Cerebellum (tissue), 4 donors: ENCODE measurements at places on chromosomes 4 and X.

DNA sequence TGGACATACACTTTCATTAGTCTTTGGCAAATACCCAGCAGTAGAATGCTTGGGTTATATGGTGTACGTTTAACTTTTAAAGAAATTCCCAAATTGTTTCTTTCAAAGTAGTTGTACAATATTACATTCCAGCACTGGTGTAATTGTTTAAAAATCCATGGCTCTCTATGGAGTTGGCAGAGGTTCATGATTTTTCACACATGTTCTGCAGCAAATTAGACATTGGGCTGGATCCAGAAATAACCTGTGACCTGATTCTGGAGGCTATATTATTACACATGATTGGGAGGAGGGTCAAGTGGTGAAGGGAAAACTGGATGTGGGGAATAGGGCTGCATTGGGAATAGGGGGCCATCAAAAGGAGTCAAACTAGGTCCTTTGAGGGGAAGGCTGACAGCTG lies 41.9 kb downstream of the MAMLD1 start:
- no peak for DNase-seq

GRCh38 chr4:111707491-111707890 lies 437.8 kb upstream of the FAM241A start:
- no peak for DNase-seq

DNA sequence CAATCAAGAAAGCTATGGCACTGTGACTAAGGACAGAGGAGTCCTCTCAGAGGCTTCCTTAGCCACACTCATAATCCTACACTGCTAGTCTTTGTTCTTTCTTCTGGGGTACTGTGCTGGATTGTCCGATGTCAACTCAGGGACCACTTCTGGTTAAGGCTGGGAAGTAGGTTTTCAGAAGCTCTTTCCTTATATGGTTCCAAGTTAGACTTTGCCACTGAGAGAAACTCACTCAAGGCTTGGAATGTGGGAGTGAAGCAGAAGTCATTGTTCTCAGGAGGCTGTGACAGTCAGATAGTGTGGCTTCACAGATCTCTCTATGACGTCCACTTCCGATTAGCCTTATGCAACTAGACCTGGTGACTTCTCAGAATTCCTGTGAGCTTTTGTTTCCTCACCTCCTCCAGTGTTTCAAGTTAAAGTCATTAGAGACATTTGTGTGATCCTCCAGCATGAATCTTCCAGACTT lies 317.3 kb upstream of the F9 start:
- no peak for DNase-seq

GRCh38 chr4:111283066-111283677 lies 660.3 kb upstream of the PITX2 start:
- DNase-seq, result no peak

DNA sequence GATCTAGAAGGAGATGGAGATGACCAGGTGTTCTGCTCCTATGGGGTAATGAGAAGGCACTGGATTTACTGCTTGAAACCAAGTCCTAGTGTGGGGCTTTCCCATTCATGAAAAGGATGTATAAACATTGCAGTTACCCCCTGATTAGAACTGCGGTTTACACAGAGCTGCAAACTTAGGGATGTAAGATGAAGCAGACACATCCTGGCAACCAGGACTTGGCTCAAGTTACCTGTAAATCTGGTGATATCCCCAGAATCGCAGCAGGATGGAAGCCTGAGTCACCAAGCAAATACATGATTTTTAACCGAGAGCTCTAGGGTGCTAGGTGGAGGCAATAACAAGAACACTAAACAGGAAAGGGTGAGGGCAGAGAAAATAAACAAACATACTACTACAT lies 178.6 kb upstream of the MAMLD1 start:
- no peak for DNase-seq

DNA sequence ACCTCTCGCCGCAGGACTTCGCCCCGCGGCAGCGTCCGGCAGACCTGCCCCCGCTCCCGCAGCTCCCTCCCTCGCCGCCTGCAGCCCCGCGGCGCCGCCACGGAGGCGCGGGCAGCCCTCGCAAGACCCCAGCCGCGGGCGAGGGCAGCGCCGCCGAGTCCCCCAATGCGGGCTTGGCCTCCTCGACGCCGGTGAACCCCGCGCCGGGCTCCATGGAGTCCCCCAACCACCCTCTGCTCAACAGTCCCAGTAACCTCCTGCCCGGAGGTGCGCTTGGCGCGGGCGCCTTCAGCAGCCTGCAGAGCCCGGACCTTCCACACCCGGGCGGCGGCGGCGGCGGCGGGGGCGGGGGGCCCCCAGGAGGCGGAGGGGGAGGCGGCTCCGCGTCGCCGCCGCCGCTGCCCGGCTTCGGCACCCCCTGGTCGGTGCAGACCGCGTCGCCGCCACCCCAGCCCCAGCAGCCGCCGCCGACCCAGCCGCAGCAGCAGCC lies 1.2 kb downstream of the CPEB2 start:
- DNase-seq, result peak; percentile 55

DNA sequence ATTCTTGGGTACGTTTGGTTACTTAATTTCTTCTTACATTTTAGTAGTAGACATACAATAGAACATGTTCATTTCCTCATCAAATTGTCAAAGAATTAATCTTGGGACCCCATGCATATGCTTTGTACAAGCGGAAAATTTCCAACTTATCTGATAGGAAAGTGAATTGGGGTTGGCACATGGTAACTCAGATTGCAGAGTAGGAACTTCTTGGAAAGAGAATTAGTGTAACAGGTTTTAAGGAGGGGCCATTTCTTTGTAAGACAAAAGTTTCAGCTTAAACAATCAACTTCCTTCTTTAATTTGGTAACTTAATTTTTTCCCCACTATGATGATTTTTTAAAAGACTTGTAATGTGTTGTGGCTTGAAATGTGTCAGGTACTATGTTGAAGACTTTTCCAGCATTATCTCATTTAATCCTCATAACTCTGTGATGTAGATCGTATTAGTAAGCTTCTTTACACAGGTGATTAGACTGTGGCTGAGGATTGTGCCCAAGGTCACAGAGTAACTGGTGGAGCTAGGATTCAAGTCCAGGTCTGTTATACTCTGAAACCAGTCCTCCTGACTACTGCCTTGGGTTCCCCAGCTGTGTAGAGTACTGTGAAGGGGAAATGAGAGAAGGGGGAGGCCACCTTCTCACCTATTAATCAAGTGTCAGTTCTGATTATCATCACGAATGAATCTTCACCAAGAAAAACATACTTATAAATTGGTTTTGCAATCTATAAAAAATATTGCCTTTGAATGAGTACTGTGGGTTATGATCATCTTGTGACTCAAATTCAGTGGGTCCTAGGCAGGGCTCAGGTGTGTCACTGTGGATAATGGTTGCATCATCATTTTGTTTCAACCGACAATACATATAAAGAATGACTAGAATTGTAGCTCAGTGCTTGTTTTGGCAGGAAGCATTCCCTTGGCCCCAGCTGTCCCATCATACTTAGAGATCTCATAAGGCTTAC lies 4.3 kb downstream of the GK start:
- DNase-seq, result no peak

- no peak for DNase-seq
Observed at GRCh38 chr4:95290702-95291101, 258.1 kb downstream of the UNC5C start.

DNA sequence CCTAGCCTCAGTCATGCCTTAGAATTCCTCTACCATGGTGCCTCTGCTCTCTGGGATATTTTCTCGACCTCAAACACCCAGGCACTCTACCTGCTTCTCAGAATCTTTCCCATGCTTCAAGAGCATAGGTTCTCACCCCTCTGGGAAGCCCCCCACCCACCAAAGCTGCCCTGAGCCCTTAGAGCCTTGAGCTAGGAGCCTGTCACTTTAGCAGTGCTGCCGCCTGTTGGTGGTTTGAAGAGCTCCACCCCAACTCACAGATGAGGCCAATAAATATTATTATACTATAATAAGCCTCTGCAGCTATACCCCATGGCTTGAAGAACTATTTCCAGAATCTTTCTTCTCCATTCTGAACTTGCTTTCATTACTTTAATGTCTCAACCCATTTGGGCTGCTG lies 109.7 kb downstream of the RTL5 start:
- no peak for DNase-seq

DNA sequence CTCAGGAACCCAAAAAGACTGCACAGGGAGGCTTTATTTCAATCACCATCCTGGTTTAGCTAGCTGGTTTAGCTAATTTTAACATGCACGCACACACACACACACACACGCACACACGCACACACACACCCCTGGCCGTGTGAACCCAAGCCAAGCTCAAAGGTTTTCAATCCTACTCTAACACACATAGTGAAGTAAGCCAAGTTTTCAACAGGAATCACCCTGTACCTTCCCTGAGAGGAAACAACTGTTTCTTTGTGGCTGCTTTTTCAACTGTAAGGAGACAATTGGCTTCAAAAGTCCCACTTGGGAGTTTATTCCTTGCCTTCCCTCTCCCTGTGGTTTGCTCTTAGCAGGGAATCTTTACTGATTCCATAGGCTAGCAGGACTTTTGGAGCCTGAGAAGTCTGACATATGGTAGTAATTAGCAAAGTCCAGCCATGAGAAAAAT lies 98.9 kb upstream of the BMP3 start:
- DNase-seq, result no peak

GRCh38 chr4:78513411-78513975 lies 38.1 kb upstream of the ANXA3 start:
- no peak for DNase-seq

- DNase-seq, result no peak
Observed at GRCh38 chr4:10273030-10273429, 156.4 kb upstream of the WDR1 start.

DNA sequence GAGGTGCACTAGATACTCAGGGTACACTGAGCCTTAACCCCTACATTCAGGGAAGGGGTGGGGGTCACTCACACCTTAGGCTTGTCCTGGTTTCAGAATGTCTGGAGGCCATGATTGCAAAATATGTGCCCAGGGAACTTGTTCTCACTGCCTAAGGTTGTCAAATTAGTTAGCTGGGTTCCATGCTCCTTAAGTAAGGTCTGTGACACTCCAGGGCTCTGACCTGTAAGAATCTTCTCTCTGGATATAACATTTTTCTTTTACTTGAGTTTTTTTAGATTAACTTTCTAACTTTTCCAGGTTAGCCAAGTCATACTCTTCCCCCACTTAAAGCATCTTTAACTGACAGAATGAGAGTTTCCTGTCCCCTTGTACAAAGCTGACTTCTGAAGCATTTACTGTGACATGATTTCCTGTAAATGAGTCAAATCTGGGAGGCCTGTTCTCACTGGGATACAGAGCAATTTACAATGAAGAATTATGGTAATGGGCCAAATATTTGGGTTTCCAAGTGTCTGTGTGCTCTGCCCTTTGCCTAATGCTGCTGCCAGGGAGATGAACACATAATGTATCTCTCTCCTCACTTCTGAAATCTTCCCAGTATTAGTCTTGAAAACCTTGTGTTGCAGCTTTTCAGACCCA lies 101.7 kb downstream of the GATB start:
- no peak for DNase-seq

- no peak for DNase-seq
Observed at GRCh38 chr4:42142591-42142990, 9.9 kb downstream of the BEND4 start.
